Activated CD4-positive, alpha-beta memory T cell treated with anti-CD3 and anti-CD28 coated beads, Interleukin-2, amount 10 ng/mL, durations not matched to agents 7 days and 5 days (primary cell): ENCODE measurements at places on chromosomes 3 and 15.

DNA sequence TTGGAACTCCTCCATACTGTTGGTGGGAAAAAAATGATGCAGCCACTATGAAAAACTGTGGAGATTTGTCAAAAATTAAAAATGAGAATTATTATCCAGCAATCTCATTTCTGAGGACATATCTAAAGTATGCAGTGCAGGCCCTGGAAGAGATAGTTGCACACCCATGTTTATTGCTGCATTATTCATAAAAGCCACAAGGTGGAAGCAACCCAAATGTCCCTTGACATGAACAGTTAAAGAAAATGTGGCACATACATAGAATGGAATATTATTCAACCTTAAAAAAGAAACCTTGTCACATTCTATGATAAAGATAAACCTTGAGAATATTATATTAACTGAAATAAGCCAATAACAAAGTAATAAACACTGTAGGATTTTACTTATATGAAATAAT, 80.9 kb upstream of the ARHGEF26 start:
- DNase-seq = no peak

GRCh38 chr3:31106912-31107311, 212.5 kb upstream of the GADL1 start:
- no peak for DNase-seq

DNA sequence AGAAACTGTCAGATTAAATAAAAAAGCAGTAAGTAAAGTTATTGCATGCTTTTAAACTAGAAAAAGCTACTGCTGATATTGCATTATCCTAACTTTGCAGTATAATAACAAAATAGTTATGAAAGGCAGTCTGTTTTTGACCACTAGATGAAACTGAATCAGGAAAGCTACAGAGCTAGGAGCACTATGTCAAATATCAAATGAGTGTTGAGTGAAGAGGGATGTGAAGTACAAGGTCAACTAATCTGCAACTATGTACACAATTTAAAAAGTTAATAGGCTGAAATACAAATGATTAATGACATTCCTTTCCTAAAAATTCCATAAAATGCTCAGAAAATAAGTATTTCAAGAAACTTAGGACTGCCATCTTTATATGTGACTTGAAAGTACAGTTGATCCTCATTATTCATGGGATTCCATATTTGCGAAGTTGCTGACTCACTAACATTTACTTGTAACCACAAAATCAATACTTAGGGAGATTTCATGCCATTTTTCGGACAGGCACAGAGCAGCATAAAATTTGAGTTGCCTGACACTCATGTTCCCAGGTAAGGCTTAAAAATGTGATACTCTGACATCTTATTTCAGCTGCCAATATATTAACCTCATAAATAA, 34.5 kb downstream of the SLC4A7 start:
- no peak for DNase-seq

- DNase-seq = no peak
These were observed 12.1 kb upstream of the TGM5 start for GRCh38 chr15:43278869-43279268.
